ENCODE measurements at places on chromosomes 3 and 15.

DNA sequence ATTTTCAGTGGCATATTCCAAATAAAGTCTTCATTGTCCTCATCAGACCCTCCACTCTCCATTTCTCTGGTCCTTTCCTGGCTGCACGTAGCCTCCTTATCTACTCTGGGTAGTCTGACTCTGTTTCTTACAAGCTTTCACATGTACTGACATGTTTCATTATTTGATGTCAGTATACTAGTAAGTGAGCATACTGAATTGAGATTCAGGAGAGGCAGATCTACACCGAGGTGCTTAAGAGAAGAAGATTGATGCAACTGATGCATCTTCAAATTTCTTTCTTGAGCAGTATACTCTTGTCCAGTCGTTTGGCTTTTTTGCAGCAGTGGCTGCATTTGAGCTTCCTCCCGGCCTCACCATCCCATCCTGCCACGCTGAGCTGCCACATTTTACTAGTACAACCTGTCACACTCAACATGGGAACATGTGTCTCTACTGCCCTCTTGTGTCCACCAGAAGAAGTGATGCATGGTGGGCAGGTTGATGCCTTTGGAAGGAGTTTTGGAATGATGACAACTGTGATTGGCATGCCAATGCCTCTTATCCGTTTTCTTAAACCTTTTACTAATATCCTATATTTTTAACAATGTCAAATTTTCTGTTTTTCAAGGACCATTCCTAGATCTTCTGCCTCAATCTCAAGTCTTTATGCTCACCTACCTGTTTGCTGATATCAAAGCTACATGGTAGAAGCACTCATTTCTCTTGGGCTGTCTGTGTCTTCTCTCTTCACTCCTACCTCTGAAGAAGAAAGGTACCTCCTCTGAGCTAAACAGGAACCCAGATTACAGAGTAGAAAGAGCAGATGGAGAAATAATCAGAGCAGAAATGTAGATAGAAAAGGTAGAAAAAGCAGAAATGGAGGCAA lies 38.7 kb downstream of the GUCA1C start:
- peak; percentile 73 for DNase-seq

DNA sequence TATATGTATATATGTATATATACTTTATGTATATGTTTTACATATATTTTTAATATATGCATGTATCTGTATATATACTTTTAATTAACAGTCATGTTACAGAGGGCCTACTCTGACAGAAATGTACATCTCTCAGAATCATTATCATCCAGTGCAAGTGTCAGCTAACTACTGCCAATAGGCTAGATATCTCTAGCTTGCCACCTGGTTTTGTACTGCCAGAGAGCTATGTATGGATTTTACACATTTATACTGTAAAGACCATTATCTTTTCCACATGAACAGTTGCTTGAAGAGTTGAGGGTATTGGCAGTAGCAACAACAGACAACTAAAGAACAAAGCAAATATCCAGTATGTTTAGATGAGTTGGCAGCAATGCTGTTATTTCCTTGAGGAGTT lies 99.7 kb upstream of the VGLL3 start:
- DNase-seq = no peak

- DNase-seq = no peak
Measured at GRCh38 chr3:168583977-168584376, 488.3 kb upstream of the GOLIM4 start.

DNA sequence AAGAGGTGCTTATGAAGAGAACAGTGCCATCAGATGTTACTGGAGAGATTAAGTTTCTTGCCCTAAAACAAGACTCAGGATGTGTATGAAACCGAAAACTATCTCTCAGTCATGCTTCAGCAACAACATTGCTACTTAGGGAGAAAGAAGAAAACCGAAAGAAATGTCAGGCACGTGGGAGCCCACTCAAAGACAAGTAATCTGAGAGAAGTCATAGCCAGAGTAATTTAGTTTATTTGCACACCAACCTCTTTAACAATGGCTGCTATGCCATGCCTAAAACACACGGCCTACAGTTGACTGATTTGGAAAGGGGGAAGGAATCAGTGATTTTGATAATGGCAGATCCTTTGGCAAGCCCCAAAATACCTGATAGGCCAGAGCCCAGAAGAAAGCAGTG lies 162.9 kb downstream of the TIGIT start:
- no peak for DNase-seq

GRCh38 chr3:14636496-14637087 lies 15.0 kb upstream of the CCDC174 start:
- no peak for DNase-seq

GRCh38 chr3:192260116-192261010 lies 467.0 kb downstream of the FGF12 start:
- DNase-seq = no peak

GRCh38 chr3:186212611-186213010 lies 103.7 kb upstream of the ETV5 start:
- DNase-seq = no peak

- DNase-seq = no peak
Measured at GRCh38 chr15:43912208-43912607, 85.4 kb downstream of the WDR76 start.

DNA sequence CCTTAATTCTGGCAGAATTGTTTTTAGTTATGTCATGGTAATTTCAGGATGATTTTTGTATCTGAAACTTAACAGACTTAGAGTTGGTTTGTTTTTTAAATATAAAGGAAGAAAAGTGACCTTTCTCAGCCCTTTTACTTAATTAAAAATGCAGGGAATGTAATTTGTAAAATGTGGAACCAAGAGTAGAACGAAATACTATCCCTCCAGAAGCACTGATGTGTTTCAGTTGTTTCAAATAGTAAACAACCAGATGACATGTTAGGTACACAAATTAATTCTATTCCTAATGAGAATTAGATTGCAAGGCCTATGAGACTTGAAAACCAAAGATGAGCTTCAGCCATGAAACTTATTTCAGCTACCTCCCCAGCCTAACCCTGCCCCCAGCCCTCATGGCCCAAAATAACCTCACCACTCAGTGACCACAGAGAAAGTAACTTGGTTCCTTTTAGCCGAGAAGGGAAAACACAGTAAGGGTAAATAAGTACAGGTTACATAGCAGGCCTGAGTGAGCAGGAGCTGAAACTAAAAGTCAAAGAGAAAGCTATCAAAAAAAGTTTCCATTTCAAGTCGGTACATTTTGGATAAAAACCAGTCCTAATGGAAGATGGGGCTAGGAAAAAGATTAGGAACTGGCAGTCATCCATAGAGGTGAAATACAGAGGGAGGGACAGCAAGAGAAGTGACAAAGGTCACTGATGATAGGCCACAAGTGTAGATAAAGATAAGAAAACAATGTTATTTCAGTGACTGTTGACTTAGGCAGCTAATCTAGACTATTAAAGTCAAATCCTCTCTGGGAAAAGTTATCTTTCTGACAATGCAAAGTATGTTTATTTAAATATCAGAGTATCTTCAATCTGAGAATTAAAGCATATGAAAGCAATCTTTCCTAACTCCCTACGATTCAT lies 23.2 kb downstream of the SENP8 start:
- peak; percentile 29 for DNase-seq

- DNase-seq = no peak
Measured at GRCh38 chr15:57403017-57403416, 26.7 kb downstream of the CGNL1 start.

DNA sequence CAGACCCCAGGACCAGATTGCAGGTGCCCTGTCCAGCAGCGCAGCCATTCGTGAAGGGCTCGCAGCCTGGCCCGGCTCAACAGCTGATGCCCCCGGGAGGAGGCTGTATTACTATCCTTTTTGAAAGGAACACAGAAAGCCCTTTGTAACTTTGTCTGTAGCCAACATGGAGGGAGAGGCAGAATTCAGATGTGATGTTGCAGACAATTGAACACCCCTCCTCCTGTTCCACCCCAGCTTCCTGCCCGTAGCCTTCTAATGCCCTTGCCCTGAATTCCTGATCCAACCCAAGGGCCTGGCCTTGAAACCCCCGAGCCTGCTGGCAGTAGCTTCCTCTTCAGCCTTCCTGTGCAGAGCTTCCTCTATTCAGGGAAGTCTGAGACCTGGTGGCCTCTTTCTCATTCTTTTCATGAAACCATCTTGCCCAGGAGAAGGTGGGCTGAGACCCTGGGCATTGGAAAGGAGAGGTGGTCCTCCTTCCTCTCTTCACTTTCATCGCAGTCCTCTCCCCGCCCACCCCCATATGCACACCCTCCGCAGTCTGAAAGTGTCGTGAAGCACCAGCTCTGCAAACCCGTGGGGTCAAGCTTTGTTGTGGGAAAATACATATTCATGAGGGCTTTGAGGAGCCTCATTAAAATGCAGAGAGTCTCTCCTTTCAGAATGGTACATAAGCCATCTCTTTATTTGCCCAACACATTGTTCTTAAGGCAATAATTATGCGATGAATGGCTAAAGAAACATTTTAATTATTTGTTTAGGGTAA lies 109.2 kb downstream of the APBA2 start:
- no peak for DNase-seq

DNA sequence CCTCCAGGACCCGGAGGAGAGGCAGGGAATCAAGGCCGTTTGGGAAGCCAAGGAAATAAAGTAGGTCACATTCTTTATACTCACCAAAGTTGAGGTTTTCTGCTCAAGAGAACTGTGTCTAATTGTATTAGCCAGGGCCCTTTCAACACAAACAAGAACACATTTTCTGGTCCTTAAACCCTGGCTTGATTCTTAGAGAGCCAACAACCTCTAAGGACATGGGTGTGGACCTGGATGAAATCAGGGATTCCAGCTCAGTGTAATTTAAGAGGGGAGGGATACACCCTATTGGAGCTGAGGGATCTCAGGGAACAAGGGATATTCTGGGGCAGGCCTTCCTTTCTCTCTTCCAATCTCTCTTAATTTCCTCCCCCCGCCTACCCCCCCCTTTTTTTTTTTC lies 104.8 kb downstream of the COL6A6 start:
- no peak for DNase-seq

DNA sequence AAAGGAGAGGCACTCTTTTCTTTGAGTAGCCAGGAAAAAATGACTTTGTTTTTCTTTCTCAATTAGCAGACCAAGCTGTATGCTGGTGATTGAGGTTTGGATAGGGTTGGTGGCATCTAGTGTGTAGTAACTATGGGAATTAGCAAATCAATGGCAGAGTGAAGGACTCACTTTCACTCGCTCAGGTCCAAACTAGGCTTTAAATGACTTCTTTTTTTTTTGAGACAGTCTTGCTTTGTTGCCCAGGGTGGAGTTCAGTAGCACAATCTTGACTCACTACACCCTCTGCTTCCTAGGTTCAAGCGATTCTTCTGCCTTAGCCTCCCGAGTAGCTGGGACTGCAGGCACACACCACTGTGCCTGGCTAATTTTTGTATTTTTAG lies 35.9 kb downstream of the PRKCI start:
- no peak for DNase-seq

DNA sequence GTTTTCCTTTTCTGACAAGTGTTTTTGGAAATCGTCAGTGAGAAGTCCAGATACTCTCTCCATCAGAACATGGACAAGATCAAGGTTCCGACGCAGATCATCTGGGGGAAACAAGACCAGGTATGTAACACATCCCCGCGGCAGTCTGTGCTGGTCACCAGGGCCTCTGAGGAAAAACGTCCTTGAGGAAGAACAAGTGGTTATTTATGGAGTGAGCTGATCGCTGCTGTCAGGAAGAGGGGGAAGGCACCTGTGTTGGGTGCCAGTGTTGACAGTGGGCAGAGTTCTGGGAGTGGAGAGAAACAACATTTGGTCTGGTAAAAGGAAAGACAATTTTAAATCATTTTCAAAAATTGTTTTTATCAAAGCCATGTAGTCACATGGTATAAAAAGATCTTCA lies 20.7 kb upstream of the RPP14 start:
- DNase-seq = no peak

DNA sequence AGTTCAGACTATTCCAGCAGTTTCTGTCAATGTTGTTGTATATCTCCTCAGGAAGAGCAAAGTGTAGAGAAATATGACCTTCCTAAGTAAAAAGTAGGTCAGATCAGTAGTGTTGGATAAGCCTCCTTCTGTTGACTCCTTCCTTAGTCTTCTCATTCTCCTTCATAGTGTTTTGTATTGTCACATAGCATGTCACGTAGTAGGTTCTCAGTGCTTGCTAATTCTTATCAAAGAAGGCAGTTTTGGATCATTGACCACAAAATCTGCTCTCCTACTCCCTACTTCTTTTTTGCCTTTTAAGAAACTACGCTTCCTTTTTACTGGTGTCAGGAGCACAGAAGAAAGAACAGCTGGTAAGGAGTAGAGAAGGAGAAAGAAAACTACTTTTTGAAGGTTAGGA lies 1.0 kb upstream of the MGA start:
- DNase-seq = peak; percentile 25

GRCh38 chr3:171824824-171825221 lies 14.5 kb upstream of the PLD1 start:
- DNase-seq = no peak

GRCh38 chr3:123730829-123731228 lies 146.0 kb upstream of the HACD2 start:
- DNase-seq = no peak

DNA sequence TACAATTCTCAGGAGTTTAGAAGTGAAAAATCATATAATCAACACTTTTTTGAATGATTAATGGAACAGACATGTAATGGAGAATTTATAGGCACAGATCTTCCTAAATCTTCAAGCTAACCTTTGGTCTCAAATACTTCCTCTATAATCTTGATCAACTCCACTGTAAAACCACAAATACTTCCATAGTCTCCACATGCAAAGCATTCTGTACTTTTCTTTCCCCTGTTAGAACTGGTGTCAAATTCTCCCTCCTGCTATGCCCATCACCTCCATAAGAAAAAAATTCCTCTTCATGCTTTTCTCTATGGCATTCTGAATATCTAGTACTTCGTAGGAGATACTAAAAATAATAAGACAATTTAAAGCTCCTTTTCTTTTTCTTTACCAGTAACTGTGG lies 214.3 kb downstream of the ADAMTS9 start:
- no peak for DNase-seq

- DNase-seq = peak; percentile 89
Measured at GRCh38 chr3:133540896-133541674, 32.4 kb upstream of the CDV3 start.

GRCh38 chr3:52872245-52872644 lies 25.1 kb downstream of the STIMATE start:
- DNase-seq = no peak

DNA sequence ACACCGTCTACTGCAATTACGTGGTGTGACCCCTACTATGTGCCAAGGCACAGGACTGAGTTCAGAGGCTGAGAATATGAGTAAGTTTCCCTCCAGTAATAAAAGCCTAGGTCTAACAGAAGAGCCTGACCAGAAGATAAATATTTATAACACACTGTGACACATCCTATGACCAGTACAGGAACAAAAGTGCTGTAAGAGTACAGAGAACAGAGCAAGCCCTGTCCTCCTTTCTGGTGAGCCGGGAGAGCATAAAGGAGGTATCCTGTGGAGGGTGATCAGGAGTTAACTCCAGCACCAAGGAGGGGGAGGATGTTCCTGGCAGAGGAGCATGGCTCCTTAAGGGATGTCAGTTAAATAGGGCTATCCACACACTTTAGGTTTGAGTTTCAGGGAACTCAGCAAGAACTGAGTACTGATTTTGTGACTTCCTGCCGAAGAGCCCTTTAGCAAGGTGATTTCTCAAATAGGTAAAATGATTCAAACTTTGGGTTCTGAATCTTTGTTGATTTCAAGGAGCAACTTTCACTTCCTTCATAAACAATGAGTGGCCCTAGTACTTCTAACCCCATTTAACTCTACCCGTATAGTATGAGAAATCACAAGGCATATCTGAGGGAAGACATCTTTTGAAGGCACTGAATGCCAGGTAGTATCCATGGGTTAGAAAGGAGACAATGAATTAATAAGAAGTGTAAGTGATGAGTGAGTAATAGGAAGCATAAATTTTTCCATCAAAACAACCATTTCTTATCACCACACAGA lies 198.0 kb downstream of the THRB start:
- DNase-seq = no peak

GRCh38 chr3:167808910-167809309 lies 73.4 kb downstream of the SERPINI1 start:
- no peak for DNase-seq

- peak; percentile 94 for DNase-seq
Measured at GRCh38 chr3:57974796-57975388, 33.3 kb upstream of the FLNB start.
